ENCODE measurements at places on chromosomes 4 and X.

GRCh38 chrX:82721891-82722290, 786.2 kb upstream of the POU3F4 start:
- DNase-seq: no peak

DNA sequence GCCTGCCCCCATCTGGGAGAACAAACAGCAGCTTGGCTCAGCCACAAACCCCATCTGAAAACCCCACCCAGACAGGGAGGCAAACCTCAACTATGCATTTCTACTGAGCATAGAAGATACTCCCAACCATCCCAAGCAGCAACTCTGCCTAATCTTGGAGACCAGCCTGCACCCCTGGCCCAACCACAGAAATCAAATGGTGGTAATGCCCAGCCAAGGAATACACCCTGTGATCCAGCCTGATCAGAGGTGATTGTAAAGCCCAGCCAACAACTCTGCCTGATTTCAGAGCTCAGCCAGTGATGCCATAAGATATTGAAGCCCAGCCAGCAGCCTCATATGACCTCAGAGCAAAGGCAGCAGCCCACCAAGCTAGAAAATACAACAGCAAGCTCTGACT, 19.8 kb downstream of the TMLHE start:
- DNase-seq: no peak

GRCh38 chrX:68550193-68550592, 51.3 kb downstream of the YIPF6 start:
- no peak for DNase-seq

DNA sequence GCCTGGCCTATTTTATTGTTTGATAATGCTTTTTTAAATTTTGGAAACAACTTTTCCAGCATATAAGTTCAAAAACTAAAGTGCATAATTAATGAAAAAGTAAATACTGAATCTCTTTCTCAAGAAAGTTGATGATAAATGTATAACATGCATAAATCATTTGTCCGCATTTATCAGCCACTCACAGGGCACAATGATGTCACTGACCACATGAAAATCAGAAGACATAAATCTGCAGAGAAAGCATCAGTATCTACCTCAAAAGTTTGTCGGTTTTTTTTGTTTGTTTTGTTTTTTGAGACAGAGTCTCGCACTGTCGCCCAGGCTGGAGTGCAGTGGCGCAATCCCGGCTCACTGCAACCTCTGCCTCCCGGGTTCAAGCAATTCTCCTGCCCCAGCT, 5.5 kb upstream of the HPRT1 start:
- DNase-seq: no peak

DNA sequence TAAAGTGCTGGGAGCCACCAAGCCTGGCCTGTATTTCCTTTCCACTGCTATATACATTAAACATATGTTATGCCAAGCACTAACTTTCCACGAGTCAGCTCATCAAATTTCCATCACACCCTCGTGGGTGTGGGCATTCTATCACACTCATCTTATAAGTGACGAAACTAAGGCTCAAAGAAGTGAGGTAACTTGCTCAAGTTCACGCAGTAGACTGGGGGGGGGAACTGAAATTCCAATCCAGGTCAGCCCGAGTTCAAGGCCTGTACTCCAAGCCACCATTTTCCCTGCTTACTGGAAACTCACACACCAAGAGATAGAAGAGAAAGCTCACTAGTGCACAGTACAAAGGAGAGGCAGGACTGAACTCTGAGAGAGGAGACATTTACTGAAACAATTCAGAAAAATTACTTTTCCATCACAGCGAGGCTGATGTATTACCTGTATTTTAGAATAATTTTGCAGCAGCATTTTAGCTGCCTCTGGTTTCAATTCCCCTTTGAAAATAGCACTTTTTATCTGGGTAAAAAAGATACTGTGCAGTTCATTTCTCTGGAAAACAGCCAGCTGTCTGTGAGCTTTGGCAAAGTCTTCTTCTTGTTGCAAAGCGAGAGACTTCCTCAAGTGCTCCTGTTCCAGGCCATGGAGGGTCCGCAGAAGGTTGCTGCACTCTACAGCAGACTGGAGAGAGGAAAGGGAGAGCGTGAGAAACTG, 76.8 kb downstream of the EVC2 start:
- DNase-seq: no peak

DNA sequence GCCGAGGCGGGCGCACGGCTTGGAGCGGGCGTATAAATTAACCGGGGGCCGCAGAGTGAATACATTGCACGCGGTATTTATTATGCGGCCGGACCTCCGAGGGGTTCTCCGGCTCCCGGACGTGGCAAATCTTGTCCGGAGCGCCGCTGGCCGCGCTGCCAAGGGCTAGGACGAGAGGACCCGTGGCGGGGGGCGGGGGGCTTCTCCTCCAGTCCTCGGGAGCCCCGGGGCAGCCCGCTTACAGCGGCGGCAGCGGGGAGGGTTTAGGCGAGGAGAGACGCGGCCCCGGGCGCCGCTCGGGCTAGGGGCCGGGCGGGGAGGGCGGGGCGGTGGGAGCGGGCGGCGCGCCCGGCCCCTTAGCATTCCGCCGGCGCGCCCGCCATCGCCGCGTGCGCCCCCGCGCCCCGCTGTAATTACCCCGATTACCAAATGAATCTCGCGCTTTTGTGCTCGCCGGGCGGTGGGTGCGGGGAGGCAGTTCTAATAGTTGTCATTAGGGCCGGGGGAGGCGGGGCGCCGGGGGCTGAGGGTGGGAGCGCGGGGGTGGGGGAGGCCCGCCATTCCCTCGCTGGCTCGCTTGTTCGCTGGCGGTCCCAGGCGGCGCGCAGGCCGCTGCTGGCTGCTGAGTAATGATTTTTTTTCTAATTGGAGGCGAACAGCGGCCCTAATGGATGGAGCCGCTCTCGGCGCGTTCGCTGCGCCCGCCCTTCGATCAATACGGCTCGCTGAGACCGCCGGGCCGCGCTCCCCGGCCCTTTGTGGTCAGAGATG, 276.6 kb downstream of the BCOR start:
- no peak for DNase-seq

DNA sequence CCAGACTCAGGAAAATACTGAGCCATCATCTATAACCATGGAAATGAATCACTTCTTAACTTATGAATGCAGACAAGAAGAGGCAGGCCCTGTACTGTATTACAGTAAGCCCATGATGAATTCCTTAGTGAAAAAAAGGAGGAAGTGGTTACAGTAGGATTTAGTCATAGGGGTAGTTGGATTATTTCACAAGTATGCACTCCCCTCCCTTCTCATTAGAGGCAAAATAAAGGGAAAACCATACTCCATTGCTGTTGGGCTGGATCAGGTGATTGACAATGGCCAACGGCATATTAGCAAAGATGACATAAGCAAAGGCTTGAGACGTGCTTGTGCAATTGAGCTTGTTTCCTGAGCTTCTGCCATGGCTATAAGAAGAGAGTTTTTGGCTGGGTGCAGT, 181.1 kb upstream of the PRPS2 start:
- DNase-seq: no peak

DNA sequence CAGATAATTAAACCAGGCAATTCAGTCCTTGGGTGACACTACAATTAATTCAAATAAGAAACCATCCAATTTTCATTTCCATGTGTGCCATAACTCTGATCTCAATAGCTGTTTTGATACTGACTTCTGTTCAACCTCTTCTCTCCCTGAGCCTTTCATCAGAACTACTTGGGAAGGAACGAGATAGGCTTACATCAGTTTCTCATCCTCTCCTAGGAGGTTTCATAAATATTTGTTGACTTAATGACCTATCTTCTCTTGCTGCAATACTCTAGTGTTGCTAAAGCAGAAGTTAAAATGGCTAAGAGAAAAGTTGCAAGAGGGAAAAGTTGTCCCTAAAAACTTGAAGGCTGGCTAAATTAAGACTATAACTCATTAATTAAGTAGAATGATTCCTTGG, 41.8 kb downstream of the PRKG2 start:
- no peak for DNase-seq

DNA sequence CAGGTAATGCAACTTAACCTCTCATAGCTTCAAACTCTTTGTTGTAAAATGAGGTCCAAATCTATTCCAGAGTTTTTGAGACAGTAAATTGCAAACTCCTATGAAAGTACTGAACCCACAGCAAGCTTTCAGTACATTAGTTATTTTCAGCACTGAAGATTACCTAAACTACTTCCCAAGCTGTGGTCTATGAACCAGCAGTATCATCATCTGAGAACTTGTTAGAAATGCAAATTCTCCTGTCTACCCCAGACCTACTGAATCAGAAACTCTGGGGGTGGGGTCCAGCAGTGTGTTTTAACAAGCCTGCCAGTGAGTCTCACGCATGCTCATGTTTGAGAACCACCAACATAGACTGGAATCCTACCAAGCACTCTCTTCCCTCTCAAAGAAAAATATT, 5.7 kb upstream of the CASP6 start:
- DNase-seq: no peak

DNA sequence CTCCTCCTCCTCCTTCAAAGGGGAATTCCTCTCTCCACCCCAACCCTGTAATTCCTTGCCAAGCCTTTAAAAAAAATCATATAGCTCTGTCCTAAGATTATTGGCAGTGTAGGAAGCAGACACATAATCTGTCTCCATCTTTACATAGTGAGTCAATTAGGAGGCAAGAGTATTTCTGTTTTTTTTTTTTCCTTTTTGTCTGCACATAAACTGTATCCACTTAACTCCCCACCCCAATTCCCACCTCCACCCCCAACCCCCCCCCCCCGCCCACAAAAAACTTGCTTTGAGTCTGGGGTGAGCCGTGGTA, 182.5 kb downstream of the RASL11B start:
- DNase-seq: no peak

GRCh38 chr4:76449833-76450232, 14.8 kb downstream of the SHROOM3 start:
- DNase-seq: no peak

DNA sequence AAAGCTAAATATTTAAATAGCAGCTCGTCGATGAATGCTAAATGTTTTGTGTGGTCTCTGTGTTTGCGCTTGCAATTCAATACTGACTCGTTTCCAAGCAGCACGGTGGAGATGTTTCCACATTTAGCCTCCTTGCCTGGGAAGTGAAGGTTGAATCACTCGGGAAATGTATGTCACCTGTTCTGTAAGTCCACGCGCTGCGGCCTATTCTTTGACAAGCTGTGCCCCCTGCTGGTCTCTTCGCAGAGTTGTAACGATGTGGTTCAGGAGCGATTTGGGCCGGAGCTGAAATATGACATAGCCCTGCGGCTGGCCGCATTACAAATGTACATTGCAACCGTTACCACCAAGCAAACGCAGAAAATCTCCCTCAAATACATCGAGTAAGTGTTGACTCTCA, 89.6 kb upstream of the PRPS2 start:
- no peak for DNase-seq

DNA sequence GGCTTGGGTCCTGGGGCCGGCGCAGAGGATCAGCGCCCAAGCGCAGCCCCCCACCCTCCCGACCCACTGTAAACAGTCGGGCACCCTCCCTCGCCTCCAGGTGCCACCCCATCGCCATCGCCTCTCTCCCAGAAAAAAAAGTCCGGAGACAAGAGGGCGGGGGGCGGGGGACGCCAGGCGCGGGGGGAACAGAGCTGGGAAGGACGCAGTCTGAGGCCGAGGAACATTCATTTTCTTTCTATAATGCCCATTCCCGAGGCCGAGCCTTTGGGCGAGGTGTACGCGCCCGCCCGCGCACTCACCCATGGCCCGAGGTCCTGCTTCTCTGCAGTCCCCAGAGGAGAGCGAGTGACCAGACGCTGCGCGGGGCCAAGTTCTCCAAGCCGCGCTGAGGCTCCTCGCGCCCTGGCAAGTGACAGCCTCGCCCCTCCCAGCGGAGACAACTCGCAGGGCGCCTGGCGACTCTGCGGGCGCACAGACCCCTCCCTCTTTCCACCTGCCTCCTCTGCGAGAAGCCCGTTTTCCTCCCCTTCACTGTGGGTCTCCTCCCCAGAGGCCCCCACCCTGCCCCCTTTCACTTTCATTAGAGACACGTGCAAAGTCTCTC, 63.5 kb upstream of the WDR17 start:
- DNase-seq: no peak

- no peak for DNase-seq
These were observed 807 bp downstream of the USP9X start for GRCh38 chrX:41085878-41086626.
